ENCODE measurements at places on chromosomes 11 and 22.

DNA sequence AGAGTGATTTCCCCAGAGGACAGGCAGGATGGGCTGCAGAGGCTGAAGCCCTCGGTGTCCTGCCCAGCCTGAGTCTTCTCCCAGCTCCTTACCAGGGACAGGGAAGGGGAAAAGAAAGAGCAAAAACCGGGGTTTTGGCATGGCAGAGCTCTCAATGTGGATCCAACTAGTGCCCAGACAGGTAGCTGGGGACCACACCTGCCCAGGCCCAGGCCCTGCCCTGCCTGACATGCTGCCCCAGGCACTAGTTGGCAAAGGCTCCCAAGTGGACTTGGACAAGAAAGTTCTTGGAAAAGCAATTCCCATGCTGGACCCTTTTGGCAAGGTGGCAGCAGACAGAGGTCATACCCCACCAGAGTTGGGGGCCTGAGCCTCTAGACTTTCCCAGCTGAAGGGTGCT lies 31.1 kb downstream of the NECTIN1 start:
- no peak for DNase-seq

- DNase-seq = no peak
Measured at GRCh38 chr11:57426439-57426928, 437 bp downstream of the SLC43A3 start.

- no peak for DNase-seq
Measured at GRCh38 chr11:27409049-27409448, 46.0 kb upstream of the CCDC34 start.

DNA sequence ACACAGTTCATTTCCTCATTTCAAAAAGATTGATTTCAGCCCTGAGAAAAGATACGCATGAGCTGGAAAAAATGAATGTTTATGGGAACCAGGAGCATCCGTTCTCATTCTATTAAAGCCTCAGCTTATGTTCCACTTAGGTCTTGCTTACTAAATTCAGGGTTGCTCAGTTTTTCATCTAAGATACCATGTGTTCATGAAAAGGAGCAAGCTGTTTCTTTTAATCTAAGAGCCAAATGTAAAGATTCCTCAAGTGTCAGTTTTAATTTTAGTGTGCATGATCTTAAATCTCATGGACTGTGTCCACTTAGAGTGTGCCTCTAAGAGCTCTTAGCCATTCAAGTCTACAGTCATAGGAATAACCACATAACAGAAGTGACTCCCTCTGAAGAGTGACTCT lies 141.5 kb upstream of the ARHGAP42 start:
- DNase-seq = no peak

DNA sequence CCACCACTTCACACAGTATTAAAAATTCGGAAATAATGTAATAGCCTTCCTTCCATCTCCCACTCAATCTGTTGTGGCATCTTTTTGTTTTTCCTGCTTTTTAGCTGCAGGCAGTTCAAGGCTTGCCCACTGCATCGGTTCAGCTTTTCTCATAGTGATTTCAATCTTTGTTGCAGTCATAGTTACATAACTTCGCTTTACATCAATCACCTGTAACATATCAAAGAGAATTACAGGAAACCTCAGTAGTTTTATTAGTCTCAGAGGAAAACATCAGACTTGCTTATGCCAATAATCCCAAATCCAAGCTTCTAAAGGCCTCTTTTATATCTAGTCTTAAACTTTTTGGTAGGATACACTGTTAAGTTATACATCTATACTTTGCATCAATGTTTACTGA lies 20.5 kb downstream of the CHORDC1 start:
- DNase-seq = no peak

- DNase-seq = no peak
Measured at GRCh38 chr22:46604306-46604690, 15.9 kb upstream of the GRAMD4 start.

DNA sequence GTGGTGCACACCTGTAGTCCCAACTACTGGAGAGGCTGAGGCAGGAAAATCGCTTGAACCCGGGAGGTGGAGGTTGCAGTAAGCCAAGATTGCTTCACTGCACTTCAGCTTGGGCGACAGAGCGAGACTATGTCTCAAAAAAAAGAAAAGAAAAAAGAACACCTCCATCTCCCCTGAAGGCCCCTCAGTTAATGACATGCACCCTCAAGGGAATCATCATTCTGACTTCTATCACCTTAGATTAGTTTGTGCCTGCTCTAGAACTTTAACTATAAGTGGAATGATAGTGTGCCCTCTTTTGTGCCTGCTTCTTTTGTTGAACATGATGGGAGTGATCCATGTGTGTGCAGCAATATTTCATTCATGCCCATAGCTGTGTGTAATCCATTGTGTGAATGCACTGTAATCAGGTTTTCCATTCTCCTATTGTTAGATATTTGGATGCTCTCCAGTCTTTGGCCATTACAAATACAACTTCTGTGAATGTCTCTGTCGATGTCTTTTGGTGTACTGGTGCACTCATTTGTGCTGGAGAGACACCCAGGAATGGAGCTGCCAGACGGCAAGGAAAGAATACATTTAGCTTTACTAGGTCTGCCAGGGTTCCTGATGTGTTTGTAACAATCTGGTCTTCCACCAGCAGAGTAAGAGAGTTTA lies 883 bp upstream of the VPREB3 start:
- DNase-seq = no peak

DNA sequence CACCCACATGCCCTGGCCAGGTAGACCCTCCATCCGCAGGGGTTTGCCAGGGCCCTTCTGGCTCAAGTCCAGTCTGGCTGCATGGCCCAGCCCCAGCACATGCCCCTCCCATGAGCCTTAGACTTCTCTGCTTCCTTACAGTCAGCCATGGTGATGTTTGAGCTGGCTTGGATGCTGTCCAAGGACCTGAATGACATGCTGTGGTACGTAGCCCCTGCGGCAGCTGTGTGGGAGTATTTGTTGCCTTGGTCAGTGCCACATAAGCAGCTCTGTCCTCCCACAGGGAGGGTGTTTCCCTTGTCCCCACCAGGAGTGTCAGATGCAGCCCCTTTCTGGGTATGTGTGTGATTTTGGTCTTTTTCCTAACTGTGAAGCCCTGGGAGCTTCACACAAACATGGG lies 17.5 kb downstream of the CDC45 start:
- DNase-seq = no peak

All from left ventricle myocardium inferior (tissue), 1 donor.